ENCODE measurements at places on chromosomes 4 and X.

GRCh38 chrX:134688031-134688823, 30.0 kb upstream of the PLAC1 start:
- DNase-seq: no peak

DNA sequence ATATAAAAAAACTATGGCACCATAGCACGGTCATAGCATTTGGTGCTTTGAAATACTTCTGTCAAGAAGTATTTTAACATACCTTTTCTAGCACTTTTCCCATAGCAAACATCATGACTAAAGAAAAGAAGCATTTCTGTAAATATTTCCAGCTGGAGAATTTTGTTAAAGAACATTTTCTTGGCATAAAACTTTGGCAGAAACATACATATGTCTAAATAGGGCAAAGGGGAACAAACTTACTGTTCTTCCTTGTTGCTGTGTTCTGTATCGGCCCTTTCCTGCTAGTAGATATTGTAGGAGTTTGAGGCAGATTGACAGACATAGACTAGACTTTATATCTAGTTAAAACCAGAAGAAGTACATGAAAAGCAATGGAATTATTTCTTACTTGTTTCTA, 2368.5 kb downstream of the PCDH7 start:
- no peak for DNase-seq

DNA sequence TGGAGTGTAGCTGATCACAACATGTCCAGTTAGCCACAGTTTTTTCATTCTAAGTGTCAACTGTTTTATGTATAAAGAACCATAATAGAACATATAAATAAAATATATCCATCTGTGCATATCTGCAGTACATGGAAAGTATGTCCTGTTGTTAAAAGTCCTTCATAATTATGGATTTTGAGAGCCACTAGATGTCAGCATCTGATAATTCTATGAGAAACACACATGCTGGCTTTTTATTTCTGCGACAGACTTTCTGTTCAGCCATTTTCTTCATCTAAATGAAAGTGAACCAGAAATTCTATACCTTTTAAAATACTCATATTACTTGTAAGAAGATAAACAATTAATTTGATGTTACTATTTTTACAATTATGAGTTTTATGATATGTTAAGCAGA, 251.5 kb downstream of the GPM6A start:
- DNase-seq: peak; percentile 39

DNA sequence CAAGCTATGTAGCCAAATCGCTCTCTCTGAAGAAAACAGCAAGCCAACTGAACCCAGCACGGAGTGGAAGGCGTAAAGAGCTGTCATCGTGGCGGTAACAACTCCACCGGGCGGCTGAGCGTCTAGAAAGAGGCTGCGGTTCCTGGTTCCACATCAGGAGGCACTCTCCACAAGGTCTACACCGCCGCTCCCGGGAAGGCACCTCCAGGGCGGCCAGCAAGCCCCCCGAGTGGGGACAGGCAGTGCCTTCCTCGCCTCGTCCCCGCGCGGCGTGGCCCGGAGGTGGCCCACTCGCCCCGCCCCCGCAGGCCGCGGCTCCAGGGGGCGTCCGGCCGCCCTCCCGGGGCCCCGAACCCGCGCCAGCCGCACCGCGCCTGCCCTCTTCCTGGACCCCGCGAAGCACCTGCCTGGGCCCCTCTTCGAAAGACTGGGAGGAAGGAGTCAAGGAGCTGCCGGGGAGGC, 755 bp downstream of the KLHL8 start:
- DNase-seq: peak; percentile 69

DNA sequence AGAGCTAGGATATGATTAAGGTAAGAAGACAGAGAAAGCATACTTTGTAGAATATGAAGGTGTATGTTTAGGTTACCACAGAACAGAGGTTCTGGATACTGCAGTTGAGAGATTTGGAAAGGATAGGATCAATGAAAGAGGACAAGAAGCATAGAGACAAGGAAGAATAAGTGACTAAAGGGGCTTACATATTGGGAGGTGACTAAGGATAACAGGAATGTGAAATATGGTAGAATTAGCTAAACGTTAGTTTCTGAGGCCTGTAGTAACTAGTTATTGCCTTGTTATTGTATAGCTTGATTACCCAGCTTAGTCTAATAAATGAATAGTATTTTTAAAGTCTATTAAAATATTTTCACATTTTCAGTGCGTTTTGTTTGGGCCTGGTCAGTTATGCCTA, 38.2 kb downstream of the CENPI start:
- DNase-seq: no peak

DNA sequence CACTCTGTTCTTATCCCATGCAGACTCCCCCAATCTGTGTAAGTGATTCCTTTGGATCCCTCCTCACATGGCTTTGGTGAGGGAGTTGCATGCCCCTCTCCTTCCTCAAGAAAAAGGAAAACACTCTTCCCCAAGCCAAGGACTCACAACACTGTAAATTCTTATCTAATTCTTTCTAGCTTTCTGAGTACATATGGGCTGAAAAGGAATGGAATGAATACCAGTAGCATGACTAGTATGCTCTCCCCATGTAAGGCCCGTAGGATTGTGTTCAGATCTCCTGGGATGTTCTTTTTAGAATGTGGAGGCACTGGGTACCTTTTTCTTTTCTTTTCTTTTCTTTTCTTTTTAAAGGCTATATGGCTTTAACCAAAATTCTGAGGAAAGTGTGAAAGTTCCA, 17.0 kb upstream of the MAGED1 start:
- DNase-seq: no peak

- DNase-seq: peak; percentile 75
Observed at GRCh38 chr4:185811509-185812364, at the start of gene SORBS2. Gene SORBS2, minus strand, starts transcription at chr4:185812194. Its CDS starts 121,623 bp downstream, at chr4:185690571.

DNA sequence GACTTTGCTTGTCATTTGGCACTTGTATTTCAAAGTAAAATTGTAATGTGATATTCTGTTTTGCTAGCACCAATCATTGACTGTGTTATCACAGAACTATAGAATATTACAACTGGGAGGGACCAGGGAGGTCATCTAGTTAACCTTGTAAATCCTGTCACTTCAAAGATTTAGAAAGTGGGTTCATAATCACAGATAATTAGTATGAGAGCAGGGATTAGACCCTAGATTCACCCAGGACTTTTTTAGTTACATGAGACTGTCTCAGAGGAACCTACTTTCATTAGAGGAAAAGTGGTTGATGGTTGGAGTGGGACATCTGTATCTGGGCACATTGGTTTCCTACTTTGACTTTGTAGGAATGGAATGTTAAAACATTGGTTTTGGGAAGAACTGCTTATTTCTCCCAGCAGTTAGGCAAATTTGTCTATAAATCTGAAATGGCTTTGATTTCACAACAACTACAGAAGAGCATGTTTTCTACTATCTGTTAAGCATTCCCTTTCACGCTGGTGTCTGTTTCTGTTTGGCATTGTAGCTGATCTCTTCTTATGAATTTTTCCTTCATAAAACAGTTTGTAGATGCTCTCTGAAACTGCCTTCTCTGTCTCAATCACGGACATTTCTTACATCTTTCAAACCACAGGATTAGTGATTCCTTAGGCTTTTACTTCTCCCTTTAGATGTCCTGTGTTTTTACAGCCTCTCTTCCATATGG, 144.1 kb downstream of the DIPK2B start:
- no peak for DNase-seq

DNA sequence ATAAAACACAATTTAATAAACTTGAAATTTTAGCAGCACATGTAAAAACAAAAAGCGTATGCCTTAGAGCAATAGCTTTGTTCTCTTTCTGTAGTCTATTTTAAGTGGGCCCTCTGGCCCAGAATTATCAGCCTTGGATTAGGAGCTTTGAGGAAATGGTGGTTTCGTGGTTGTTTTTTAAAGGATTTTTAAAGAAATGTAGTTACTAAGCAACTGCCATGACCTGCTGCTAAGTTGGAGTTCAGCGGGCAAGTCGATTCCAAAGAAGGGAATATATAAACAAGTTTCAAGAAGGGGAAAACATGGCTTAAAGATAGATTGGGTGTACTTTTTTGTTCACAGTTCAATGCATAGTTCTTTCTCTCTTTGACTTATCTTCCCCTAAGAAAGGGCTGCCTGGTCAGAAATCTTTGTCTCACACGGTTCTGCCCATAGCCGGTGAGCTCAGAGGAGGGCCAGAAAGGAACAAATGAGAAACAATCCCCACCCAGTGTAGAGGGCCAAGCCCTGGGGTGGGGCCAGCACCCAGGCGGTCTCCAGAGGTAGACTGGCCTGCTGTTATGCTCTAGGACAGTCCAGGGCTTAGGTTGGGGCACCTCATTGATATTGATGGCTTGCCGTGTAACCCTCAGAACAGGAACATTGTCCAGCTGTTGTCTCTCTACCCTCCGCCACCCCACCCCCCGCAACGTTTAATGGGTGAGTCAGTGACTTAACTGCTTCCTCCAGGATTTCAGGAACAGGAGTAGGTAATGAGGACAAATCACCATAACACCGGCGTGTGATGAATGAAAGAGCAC, 32.5 kb downstream of the DLG3 start:
- no peak for DNase-seq

GRCh38 chr4:52780617-52781354, 29.6 kb upstream of the ERVMER34-1 start:
- no peak for DNase-seq

GRCh38 chr4:140448830-140449229, 21.4 kb upstream of the CLGN start:
- DNase-seq: no peak

DNA sequence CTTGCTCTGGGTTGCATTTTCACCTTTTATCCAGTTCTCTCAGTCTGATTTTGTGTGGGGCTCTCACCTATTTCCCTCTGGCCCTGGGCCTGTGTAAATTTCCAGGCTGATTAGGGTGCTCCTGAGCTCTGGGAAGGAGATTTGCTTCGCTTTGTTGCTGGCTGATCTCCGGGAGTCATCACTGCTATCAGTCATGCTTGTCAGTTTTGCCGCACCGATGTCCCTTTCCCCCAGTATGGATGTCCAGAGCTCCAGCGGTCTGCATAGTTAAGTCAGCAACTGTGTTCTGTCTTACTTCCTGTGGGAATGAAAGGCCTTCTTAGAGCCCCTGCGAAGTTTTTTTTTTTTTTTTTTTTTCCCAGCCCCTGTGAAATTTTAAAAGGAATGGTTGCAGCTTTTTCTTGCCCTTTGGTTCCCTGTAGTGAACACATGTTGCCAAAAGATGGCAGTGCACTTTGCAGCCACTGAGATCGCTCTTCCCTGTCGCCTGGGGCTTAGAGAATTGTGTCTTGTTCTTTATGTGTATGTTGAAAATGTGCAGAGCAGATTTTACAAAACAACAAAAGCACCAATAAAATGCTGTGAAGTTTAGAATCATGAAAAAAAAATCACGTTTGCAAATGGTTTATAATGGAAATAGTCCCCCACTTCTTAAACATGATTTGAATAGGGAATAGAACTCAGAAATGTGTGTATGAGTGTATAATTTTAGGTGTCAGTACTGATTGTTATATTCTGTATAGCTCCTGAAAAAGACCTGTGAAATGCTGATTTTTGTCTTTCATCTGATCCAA, 109.1 kb upstream of the SLC4A4 start:
- peak; percentile 60 for DNase-seq

- no peak for DNase-seq
Observed at GRCh38 chr4:168433571-168433970, 46.7 kb downstream of the DDX60L start.

DNA sequence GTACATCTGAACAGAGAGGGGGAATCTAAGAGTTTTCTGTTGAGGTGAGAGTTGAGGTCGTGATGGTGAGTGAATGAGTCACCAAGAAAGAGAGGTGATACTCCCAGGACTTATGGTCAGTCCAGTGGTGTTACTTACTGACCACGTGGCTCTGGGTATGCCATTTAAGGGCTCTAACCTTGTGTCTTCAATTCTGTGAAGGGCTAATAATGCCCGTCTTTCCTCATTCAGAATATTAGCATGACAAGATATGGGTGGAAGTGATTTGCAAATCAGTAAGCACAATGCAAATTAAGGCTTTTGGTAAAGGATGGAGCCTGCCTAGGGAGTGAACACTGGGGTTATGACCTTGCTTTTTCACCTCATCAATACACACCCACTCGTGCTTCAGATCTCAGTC, 75.2 kb downstream of the COQ2 start:
- DNase-seq: no peak

Data from D341Med (cell line).